Suppressor macrophage (primary cell): ENCODE measurements at places on chromosomes 5 and 9.
A peak's percentile ranks its signal among the peaks of the same experiment; 100 is the strongest.

DNA sequence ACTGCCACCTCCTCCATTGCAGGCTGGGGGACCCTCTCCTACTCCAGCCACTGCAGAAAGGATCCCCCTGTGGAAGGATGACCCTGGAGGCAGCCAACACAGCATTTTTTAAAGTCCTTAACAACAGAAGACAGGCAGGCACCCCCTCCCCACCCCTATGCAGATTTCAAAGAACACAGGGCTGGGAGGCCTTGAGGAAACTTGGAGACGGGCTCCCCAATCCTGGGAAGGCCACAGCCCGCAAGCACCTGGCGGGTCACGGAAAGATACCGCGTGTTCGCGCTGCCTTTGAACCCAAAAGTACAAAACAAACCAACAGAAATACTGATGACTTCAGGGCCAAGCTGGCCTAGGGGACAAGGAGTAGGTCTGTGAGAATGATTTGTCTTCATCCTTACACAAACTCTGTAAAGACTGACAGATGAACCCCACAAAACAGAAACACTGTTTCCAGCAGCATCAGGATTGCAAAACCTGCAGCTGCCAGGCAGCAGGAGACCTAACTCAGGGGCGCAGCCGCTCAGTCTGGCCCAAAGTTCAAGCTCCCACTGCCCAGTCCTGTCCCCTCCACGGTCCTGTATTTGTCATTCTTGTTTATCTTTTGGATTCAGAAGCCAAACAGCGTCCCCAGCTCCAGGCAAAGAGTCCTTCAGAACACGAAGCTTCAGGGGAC, 13.8 kb downstream of the VAV2 start:
- DNase-seq = no peak

DNA sequence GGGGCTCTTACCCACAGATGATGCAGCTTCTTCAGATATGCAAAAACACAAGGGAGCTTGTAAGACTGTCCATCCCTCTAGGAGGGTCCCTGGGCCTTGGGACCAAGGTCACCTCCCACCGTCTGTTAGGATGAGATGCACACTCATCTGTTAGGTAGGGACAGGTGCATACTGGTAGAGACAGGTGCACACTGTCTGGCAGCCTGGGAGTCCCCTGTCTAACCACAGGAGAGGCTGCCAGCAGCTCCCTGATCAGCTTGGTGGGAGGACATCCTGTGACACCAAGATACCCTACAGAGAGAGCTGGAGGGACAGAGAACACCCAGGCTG, 13.2 kb downstream of the TSPAN17 start:
- no peak for DNase-seq

DNA sequence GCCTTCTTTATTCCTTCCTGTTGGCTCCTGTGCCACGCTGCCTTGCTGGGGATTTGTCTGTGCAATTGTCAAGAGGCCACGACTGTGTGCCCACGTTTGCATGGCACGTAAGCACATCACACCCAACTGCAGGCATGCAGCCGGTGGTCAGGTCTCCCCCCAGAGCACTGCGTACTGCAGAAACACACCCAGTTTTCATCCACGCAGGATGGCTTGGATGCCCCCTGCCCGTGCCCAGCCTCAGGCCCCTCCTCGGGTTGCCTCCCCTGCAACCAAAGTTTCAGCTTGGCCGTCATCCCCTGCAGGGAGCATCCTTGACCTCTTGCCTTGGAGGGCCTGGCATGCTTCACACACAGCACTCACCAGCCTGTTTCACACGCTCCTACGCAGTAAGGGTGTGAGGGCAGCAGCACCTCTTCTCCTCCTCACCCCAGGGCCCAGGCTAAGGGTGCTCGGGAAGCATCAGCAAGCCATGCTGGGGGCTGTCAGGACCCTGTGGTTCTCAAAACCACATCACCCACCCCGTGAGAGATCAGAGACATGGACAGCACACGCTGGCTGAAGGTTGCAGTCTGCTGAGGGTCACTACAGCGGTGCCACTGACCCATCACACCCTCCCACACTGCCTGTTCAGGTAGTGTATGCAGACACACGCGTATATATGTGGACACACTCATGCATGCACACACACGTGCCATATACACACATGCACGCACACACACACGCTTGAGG, 3.1 kb downstream of the MRPL36 start:
- DNase-seq = no peak

- DNase-seq = no peak
Observed at GRCh38 chr9:78685471-78685870, 388.5 kb downstream of the PSAT1 start.

- peak; percentile 72 for DNase-seq
Observed at GRCh38 chr9:133742849-133743444, 4.8 kb upstream of the SARDH start.

GRCh38 chr9:112224401-112225289, 49.5 kb upstream of the SUSD1 start:
- DNase-seq = peak; percentile 69

GRCh38 chr5:73344835-73345234, 103.7 kb downstream of the FOXD1 start:
- no peak for DNase-seq

DNA sequence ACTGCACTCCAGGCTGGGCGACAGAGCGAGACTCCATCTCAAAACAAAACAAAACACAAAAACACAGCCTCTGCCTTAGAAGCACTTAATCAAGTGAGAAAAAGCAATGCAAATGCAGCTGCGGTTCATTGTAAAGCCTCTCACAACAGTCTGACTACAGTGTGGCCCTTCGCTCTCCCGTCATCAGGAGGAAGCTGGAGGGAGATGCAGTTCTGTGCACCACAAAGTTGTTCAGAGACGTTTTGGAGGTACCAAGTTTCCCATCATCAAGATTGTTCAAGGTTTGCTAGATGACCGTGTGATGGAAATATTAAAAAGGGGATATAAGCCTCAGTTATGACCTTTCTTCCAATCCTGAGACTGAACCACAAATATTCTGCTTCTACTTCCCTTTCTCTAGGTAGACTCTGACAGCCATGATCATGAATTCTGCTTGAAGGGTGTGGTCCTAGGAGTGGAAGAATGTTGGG, 40.9 kb downstream of the SEC61B start:
- DNase-seq = no peak

DNA sequence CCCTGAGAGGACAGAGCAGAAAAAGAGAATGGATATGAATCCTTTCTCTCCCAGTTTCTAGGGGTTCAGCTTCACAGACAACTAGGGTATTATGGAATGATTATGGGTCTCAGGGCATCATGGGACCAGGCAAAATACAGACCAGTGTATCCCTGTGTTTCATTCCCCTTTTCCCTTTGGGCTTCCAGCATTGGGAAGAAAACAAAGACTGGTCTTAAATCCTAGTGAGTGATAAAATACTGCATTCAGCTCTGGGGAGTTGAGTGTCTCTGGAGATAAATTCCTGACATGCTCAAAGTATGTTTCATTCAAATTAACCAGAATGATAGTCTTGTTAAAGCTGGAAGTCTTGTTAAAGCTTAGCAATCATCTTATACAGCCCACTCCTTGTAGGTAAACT, 2.4 kb upstream of the POU4F3 start:
- no peak for DNase-seq

- DNase-seq = no peak
Observed at GRCh38 chr9:15761551-15761950, 208.7 kb downstream of the CCDC171 start.

GRCh38 chr5:154771383-154771901, 16.3 kb downstream of the LARP1 start:
- DNase-seq = no peak

DNA sequence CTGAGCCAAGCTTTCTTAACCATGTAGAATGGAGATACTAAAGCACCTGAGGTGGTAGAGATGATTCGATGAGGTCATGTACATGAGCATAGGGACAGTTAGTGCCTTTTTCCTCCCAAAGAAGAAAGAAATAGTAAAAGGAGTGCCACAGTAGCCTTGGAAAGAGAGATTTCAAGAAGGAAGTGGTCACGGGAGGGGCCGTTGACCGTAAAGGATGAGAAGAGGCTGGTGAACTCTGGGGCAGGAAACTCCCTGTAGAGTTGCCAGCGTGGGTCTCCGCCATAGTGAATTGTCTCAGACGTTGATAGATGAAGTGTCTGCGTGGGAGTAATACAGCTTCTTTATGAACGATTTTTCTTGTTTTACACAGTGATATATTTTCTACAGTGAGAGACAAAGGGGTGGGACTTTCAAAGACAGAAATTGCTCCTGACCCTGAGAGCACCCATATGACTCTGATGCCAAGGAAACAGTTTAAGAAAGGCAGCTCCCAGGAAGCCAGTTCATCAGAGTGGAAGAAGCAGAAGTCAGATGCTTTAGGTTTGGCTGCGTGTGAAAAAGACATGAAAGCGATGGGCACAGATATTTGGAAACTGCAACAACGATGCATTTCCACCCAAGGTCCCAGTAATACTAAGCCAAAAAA, 41.3 kb downstream of the UGCG start:
- DNase-seq = peak; percentile 76

GRCh38 chr5:39224196-39224761, 4.9 kb upstream of the FYB1 start:
- peak; percentile 60 for DNase-seq

DNA sequence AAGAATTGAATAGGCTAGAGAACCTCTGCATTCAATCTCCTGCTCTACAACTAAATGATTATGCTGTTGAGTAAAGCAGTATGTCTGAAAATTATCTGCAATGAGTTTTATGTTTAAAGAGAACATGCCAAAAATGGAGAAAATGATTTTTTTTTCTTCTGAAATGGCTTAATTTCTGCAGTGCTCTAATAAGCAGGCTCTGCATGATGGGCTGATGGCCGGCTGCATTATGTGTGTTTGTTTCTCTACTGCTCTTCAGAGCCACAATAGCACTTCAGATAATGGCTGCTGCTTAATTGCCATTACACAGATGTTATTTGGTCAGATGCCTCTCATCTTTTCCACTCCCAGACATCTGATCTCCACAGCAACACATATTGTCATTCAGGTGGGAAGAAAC, 286.4 kb upstream of the DMAC1 start:
- DNase-seq = no peak

DNA sequence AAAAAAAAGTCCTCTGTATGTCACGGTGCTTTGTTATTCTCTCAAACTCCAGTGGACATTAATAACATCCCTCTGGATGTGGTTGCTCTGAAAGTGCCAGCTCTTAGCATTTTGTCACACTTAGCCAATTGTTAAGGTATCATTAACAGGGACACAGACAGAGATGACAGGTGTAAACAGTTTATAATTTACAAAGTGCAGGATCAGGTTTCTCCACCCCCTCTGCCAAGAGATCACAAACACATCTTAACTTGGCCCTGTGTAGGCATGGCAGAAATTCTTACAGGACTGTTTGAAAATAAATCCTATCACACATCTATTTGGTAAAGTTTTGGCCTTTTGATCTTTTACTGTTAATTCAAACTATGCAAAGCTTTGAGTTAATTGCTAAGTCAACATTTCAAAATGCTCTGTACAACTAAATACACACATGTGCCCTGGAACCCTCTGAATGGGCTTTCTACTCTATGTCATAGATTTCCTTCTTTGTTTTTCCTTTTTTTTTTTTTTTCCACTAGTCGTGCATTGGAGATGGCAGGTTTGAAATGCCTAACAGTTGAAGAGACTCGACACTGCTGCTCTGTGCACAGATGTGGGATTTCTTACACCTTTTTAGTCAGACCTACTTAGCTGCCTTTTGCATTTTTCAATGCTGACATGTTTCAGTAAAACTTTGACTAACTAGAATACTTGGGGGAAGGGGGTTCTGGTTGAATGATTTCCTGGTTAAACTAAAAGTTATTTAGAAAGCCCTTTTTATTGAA, 41.7 kb downstream of the SEMA6A start:
- DNase-seq = no peak

GRCh38 chr9:89868100-89868499, 263.3 kb downstream of the GADD45G start:
- DNase-seq = no peak

DNA sequence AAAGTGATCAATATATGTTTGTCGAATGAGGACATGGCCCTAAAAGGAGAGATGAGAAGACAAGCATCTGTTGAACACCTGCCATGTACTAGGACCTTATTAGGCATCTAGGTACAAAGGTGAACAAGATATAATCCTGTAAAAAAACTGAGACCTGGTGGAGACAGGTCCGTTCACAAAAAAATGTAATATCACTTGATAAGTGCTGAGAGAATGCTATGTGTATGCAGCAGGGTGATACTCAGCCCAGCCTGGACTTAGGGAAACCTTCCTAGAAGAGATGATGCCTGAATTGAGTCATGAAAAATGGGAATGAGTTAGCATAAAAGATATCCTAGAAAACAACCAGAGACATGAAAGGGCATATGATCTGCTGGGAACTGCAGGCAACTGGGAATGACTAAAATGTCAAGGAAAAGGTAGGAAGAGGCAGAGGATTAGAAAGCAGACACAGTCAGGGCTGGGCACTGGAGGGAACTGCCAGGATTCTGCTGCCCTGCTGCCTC, 108.5 kb downstream of the ADRB2 start:
- DNase-seq = no peak

GRCh38 chr5:157519579-157520253, 55.9 kb downstream of the ADAM19 start:
- DNase-seq = no peak

GRCh38 chr5:149677731-149678130, 52.4 kb upstream of the PPARGC1B start:
- peak; percentile 89 for DNase-seq

- no peak for DNase-seq
Observed at GRCh38 chr5:109573766-109574165, 116.0 kb upstream of the MAN2A1 start.
